ENCODE measurements at places on chromosomes 6 and 20. TPM values are rescaled to one million over a fixed set of nuclear protein-coding genes. Genes with fewer than 3 reads are reported as not detected.
A peak's percentile ranks its signal among the peaks of the same experiment; 100 is the strongest.

DNA sequence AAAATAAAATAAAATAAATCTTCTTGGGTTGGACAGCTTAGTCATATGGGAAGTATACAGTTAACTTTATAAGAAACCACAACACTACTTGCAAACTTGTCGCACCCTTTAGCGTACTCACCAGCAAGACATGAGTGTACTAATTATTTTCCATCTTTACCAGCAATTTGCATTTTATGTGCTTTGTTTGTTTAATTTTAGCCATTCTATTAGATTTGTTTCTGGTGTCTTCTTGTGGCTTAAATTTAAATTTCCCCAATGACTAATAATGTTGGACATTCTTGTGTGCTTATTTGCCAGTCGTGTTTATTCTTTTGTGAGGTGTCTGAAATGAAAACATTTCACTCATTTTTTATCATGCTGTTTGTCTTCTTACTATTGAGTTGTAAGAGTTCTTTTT, 1172.2 kb upstream of the CITED2 start:
- DNase-seq, result no peak
- no peaks in the 10 kb centered on the region for H3K27me3 ChIP-seq
- H3K27ac ChIP-seq, result no peak overlapping the region
- H3K4me1 ChIP-seq, result no peaks in the 10 kb centered on the region

- H3K4me3 ChIP-seq, result peak overlapping the region; percentile 96
- DNase-seq, result peak; percentile 38
- peak overlapping the region; percentile 73 for H3K27ac ChIP-seq
- no peaks in the 10 kb centered on the region for H3K27me3 ChIP-seq
- no peaks in the 10 kb centered on the region for H3K36me3 ChIP-seq
- peaks cover 10% of the 10 kb centered on the region for H3K4me1 ChIP-seq
These were observed 504 bp downstream of the VPS16 start for GRCh38 chr20:2840967-2841531.

GRCh38 chr6:53043581-53043980, 21.6 kb upstream of the FBXO9 start:
- H3K36me3 ChIP-seq, result no peaks in the 10 kb centered on the region
- no peak overlapping the region for H3K27ac ChIP-seq
- no peaks in the 10 kb centered on the region for H3K4me1 ChIP-seq
- DNase-seq, result no peak
- H3K27me3 ChIP-seq, result no peaks in the 10 kb centered on the region

- DNase-seq, result no peak
- no peaks in the 10 kb centered on the region for H3K36me3 ChIP-seq
- H3K27ac ChIP-seq, result no peak overlapping the region
- H3K4me3 ChIP-seq, result no peak overlapping the region
- no peaks in the 10 kb centered on the region for H3K27me3 ChIP-seq
These were observed 11.7 kb downstream of the ZBP1 start for GRCh38 chr20:57608516-57608915.

DNA sequence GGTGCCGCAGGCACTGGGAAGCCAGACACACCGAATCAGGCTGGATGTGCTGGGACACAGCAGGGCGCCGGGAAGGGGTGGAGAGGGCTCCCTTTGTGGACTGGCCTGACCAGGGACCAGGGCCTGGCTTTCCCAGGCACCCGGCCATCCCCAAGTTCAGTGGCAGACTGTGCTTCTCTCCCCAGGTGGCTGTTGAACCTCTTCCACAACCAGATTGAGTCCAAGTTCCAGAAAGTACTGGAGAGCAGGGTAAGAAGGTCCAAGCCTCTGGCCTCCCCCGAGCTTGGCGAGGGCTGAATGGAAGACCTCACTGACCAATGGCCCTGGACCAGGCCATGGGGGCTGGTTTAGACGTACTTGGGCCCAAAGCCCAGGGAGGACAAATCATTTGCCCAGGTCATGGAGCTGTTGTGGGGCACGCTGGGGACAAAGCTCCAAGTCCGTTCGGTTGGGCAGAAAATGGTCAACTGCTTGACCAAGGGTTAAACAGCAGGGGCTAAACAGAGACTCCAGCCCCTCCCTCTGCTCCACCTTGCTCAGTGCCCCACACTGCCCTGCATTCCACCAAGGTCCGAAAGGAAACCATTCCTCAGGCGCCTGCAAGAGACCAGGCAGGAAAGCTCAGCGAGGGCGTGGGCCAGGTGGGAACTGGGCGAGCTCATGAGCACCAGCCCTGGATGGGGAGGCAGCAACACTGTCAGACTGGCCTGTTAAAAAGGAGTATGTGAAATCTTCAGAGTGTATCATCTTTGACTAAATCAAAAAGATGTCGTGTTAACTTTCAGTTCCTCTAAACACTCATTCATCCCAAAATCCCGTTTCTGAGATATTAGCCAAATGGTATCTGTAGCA, 9.1 kb downstream of the LBP start:
- H3K27me3 ChIP-seq, result no peaks in the 10 kb centered on the region
- no peaks in the 10 kb centered on the region for H3K36me3 ChIP-seq
- H3K4me1 ChIP-seq, result no peaks in the 10 kb centered on the region
- no peak overlapping the region for H3K4me3 ChIP-seq
- DNase-seq, result no peak

Gene ETV7
- 1.7 TPM for polyA plus RNA-seq

DNA sequence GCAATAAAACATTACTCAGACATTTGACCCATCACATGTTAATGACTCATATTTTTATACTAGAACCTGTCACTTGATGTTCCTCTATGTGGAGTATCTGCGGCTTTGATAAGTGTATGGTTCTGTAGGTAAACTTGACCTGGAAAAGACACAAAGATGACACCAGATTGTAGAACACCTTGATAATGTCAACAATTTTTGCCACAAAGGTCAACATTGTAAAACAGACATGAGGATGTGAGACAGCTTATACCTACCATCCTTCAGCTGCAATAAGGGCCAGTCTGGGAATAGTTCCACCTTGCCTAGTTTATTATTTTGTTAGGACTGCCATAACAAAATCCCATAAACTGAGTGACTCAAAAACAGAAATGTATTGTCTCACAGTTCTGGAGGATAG, 202.4 kb downstream of the LMBRD1 start:
- H3K27ac ChIP-seq, result no peak overlapping the region
- DNase-seq, result no peak
- H3K4me3 ChIP-seq, result no peak overlapping the region
- no peaks in the 10 kb centered on the region for H3K4me1 ChIP-seq

- H3K27me3 ChIP-seq, result no peaks in the 10 kb centered on the region
- H3K36me3 ChIP-seq, result no peaks in the 10 kb centered on the region
- no peaks in the 10 kb centered on the region for H3K4me1 ChIP-seq
- no peak overlapping the region for H3K4me3 ChIP-seq
- no peak overlapping the region for H3K27ac ChIP-seq
These were observed 180.5 kb downstream of the IBTK start for GRCh38 chr6:82066991-82067411.

DNA sequence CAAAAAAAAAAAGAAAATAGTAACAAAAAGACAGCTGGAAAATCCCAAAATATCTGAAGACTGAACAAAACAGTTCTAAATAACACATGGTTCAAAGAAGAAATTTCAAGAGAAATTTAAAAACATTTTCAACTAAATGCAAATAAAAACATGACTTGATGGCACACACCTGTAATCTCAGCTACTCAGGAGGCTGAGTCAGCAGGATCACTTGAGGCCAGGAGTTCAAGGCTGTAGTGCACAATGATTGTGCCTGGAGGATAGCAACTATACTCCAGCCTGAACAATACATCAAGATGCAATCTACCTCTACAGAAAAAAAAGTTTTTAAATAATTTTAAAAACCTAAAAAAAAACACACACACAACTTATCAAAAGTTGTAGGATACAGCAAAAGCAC, 21.6 kb upstream of the ASF1A start:
- DNase-seq, result no peak
- no peaks in the 10 kb centered on the region for H3K36me3 ChIP-seq
- no peaks in the 10 kb centered on the region for H3K4me1 ChIP-seq
- no peak overlapping the region for H3K4me3 ChIP-seq
- H3K27me3 ChIP-seq, result no peaks in the 10 kb centered on the region

Gene ZKSCAN8
- 6.0 TPM for polyA plus RNA-seq

DNA sequence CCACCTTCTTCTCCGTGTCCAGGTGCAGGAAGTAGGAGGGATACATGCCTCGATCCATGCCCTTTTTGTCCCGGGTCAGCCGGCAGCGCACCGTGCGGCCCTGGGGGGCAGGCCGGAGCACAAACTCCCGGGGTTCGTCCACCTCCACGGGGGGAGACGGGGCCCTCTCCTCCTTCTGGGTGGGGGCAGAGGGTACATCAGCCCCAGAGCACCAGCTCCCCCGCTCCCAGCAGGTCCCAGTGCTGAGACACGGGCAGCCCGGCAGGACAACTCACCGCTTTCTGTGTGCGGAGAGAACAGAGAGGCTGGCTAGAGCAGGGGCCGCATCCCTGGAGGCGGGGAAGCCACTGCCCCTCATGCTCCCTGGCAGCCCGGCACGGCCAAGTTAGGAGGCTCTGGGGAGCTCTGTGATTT, 6.7 kb downstream of the TULP1 start:
- no peak for DNase-seq
- no peak overlapping the region for H3K4me3 ChIP-seq
- no peaks in the 10 kb centered on the region for H3K36me3 ChIP-seq
- H3K4me1 ChIP-seq, result no peaks in the 10 kb centered on the region
- no peak overlapping the region for H3K27ac ChIP-seq

- no peak overlapping the region for H3K4me3 ChIP-seq
- no peak overlapping the region for H3K27ac ChIP-seq
- H3K4me1 ChIP-seq, result no peaks in the 10 kb centered on the region
These were observed 31.2 kb upstream of the RIPK1 start for GRCh38 chr6:3036861-3037637.

GRCh38 chr6:87473419-87473903, 687 bp downstream of the SLC35A1 start:
- DNase-seq, result no peak
- H3K27me3 ChIP-seq, result no peaks in the 10 kb centered on the region
- H3K27ac ChIP-seq, result peak overlapping the region; percentile 88
- peak overlapping the region; percentile 88 for H3K4me3 ChIP-seq
- no peaks in the 10 kb centered on the region for H3K36me3 ChIP-seq
- H3K4me1 ChIP-seq, result peaks cover 4% of the 10 kb centered on the region

DNA sequence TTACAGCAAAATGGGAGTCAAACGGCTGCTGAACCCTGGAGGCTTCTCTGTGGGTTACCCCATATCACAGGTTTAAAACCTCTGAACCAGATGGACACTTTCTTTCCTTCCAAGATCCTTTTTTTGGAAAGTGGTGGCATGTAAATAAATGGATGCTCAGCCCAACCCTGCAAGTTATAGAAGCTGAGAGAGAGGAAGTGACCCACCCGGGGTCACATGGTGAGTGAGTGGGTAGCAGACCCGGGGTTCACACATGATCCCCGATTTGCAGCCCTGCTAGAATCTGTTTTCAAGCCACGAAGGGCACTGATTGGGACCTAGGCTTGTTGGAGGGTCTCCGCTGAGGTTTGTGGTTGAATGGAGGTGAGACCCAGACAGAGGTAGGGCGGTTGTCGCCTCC, 32.0 kb downstream of the SIRPA start:
- no peak overlapping the region for H3K27ac ChIP-seq
- H3K4me3 ChIP-seq, result no peak overlapping the region
- H3K36me3 ChIP-seq, result no peaks in the 10 kb centered on the region
- no peaks in the 10 kb centered on the region for H3K27me3 ChIP-seq
- H3K4me1 ChIP-seq, result no peaks in the 10 kb centered on the region
- no peak for DNase-seq

Gene PDE7B
- 0.38 TPM for polyA plus RNA-seq

GRCh38 chr6:6319952-6320811, at the start of gene F13A1:
TSS of gene F13A1 (minus strand) at chr6:6320662. CDS start at chr6:6318664, 1,998 bp downstream.
- H3K4me1 ChIP-seq, result no peaks in the 10 kb centered on the region
- no peaks in the 10 kb centered on the region for H3K27me3 ChIP-seq
- DNase-seq, result no peak
- H3K4me3 ChIP-seq, result no peak within 1 kb of the TSS
- H3K36me3 ChIP-seq, result no peaks in the 10 kb centered on the region

DNA sequence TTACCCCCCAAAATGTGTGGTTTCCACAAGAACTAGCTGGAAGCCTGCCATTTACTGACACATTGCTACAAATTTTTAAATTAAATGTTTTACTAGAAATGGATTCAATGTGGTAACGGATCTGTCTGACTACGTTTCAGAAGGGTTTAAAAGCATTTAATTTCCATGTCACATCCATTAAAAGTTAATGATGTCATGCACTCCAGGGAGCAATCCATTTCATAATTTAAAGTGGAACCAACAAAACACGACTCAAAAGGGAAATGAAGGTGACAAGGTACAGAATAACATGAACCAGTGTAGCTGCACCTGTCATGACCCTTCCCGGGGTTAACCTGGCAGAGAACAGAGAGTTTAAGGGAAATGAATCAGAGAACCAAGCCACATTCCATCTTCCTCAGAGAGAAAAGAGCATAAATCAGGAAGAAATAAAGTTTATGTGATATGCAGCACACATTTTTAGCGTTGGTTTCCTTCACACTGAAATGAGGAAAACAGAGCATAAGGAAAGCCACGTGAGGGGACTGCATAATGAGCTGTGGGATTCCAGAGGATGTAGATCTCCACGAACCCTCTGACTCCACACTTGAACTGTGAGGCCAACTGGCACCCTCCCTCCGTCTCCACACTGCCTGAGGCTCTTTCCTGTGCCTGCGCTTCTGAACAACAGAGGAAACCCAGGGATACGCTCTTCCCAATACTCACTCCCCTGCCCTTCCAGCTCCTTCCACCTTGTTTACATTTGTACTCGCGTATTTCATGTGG, 170.3 kb upstream of the AHI1 start:
- no peak for DNase-seq
- no peak overlapping the region for H3K4me3 ChIP-seq
- no peak overlapping the region for H3K27ac ChIP-seq
- no peaks in the 10 kb centered on the region for H3K36me3 ChIP-seq

Gene SYCP2
- polyA plus RNA-seq, result 4.0 TPM

Gene KIFC1
- 0.19 TPM for polyA plus RNA-seq

GRCh38 chr6:112308476-112308875, 38.7 kb upstream of the RFPL4B start:
- no peak overlapping the region for H3K27ac ChIP-seq
- no peaks in the 10 kb centered on the region for H3K36me3 ChIP-seq
- H3K4me3 ChIP-seq, result no peak overlapping the region

Gene SYNDIG1
- polyA plus RNA-seq, result 0.21 TPM

DNA sequence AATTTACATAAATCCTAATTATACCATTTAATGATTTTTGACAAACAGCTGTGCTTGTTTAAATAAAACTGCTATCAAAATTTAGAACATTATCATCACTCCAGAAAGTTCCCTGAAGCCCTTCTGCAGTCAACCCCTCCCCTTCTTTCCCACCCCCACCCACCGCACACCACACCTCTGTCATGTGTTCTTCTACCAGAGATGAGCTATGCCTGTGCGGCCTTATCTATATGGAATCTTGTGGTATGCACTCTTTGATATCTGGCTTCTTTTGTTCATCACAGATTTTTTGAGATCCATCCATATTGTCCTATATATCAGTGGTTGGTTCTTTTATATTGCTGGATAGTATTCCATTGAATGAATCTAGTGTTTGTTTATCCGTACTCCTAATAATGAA, 7.2 kb downstream of the MYLIP start:
- no peak overlapping the region for H3K4me3 ChIP-seq
- H3K27ac ChIP-seq, result no peak overlapping the region
- H3K4me1 ChIP-seq, result peaks cover 63% of the 10 kb centered on the region
- H3K36me3 ChIP-seq, result no peaks in the 10 kb centered on the region
- H3K27me3 ChIP-seq, result no peaks in the 10 kb centered on the region

Gene BEND3
- 0.77 TPM for polyA plus RNA-seq

- no peaks in the 10 kb centered on the region for H3K4me1 ChIP-seq
- no peak for DNase-seq
- no peaks in the 10 kb centered on the region for H3K36me3 ChIP-seq
These were observed 27.8 kb downstream of the THBS2 start for GRCh38 chr6:169225887-169226286.

Gene BMP7
- not detected for polyA plus RNA-seq

GRCh38 chr6:122798099-122798641, 9.1 kb downstream of the SMPDL3A start:
- no peaks in the 10 kb centered on the region for H3K36me3 ChIP-seq
- no peaks in the 10 kb centered on the region for H3K27me3 ChIP-seq
- H3K4me3 ChIP-seq, result no peak overlapping the region

Gene FOXQ1
- 2.6 TPM for polyA plus RNA-seq

Gene LTV1
- polyA plus RNA-seq, result 10.1 TPM
